WERI-Rb-1 (cell line): ENCODE measurements at places on chromosomes 12 and 14.

GRCh38 chr12:72272091-72272661 is at the start of gene TRHDE:
Gene TRHDE, plus strand, starts transcription at chr12:72272370. Its CDS starts 274 bp downstream, at chr12:72272644.
- DNase-seq, result peak; percentile 54

GRCh38 chr12:22900401-22900800 is 275.4 kb downstream of the ETNK1 start:
- DNase-seq, result no peak

GRCh38 chr12:93430280-93430679 is 11.5 kb downstream of the UBE2N start:
- DNase-seq, result no peak

GRCh38 chr14:62015243-62015642 is 253.0 kb downstream of the SNAPC1 start:
- no peak for DNase-seq

DNA sequence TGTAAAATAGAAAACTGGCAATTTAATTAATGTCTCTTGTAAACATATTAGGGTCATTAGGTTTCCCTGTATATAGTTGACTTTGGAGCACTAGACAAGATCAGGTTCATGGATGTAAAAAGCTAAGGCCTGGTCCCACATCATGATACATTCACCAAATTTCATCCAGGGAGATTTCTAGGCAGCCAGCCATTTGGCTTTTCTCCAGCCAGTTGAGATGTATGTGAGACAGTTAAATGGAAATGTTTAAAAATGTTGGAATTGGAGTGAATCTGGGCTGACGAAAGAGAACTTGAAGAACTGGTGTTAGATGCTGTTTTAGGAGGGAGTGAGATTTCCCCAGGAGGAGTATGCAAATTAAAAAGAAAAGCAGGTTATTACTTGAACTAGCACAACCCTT is 41.8 kb upstream of the CLEC14A start:
- no peak for DNase-seq

- no peak for DNase-seq
Observed at GRCh38 chr12:86513226-86513625, 257.0 kb upstream of the MGAT4C start.

- DNase-seq, result no peak
Observed at GRCh38 chr12:126219654-126220279, 1154.5 kb downstream of the AACS start.

DNA sequence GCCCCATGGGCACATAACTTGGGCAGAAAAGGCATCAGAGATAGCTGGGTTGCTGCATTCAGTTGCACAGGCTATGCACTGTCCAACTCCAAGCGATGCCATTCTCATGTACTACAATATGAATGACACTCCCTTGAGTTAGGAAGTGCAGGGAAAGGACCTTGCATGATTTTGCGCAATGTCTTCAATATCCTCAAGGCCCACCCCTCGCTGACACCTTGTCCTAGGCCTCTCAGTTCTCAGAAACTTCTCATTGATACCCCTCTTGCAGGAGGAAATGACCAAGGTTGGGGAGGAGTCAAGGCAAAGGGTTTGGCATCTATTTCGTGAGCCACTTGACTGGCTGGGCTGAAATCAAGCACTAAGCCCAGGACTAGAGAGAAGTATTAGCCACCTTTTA is 70.4 kb downstream of the ARL6IP4 start:
- no peak for DNase-seq

GRCh38 chr12:1634590-1635191 is 5.7 kb downstream of the WNT5B start:
- peak; percentile 84 for DNase-seq

DNA sequence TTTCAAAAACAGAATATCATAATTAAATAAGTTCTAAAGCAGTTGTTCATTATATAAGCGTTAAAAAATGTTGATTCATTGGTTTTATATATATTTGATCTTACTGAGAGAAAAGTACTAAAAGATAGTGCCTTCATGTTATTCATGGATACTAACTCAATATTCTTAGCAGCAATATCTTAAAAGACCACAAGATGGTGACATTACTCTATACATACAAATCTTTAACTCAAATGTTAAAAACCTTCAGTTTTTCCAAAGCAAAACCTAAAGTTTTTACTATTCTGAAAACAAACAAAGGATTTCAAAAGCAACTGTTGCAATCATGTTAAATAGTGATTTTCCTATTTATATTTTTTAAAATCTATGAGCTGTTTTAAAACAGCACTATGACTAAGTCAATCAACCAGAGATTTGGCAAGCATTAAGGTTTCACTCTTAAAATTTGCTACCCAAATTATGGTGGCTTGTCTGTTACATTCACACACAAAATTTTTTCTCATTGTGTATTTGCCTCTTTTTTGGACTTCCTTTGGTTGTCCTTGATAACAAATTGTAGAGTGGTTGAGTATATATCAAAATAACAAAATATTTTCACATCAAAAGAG is 50.1 kb upstream of the RERGL start:
- no peak for DNase-seq

DNA sequence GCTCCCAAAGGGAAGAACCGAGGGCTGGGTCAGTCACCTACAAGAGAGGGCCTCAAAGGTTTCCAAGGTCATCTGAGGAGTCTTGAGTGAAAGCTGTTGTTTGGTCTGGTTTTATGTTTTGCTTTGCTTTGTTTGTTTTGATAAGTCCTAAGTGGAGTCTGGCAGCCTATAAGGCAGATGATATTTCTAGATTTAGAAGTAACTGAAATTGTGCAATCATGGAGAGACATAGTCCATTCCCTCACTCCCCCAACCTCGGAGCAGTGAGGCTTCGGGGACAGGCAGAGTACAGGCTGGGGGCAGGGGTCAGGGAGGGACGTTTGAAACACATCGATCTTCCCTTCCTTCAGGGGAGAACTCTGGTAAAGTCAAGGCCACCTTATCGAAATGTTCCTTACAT is 42.3 kb downstream of the TTC9 start:
- no peak for DNase-seq

GRCh38 chr12:70709022-70709421 is 71.8 kb upstream of the PTPRB start:
- no peak for DNase-seq

GRCh38 chr12:94071258-94071657 is 77.1 kb upstream of the PLXNC1 start:
- DNase-seq, result no peak

DNA sequence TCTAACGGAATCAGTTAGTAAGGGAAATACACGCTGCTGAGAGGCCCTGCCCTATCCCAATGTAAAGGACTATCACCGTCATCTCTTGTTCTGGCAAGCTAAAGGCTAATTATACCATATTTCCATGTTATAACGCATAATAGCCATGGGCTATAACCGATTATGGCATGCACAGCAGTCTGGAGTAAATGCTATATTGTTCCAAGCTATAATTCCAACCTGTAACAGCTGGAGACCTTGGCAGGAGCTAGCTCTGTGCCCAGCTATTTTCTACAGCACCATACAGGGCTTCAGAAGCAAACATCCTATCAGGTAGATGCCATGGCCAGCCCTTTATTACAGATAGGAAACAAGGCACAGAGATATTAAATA is 26.3 kb downstream of the SYNE3 start:
- no peak for DNase-seq

DNA sequence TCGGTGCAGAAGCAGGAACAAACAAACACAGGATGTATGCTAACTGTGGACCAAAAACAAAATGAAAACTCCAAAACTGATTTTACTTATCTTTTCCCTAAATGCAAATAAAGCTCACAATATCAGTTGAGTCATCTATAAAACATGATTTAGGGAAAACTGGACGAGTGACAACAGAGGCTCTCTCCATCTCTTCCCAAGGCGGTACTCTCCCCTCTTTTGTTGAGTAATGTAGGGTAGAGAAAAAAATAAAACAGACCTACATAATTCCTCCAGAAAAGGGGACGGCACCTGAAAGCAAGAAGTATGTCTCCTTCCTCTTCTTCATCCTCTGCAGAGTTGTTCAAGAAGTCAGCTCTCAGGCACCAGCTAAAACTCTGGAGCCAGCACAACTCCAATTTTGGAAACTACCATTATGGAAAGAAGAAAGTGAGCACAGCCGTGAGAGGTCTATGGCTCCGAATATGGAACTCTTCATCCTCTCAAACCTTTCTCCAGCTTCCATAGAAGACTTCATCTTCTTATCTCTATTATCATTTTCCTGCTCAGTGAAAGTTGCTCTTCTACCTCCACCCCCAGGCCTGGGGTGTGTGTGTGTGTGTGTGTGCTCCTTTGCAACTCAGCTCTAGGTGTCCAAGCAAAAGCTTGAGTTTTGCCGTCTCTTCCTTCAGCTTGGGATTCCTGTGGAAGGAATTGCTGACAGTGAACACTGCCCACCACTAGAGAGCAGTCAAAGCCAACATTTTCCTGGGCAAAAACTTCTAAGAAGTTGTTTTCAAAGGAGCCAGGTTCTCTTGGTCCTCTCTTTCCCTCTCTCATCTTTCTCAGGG is 155.4 kb downstream of the DIO2 start:
- DNase-seq, result peak; percentile 39
